ENCODE measurements at places on chromosomes 7 and 10. TPM values are rescaled to one million over a fixed set of nuclear protein-coding genes. Genes with fewer than 3 reads are reported as not detected.

- no peak for DNase-seq
These were observed 67.2 kb downstream of the BUB3 start for GRCh38 chr10:123221418-123221817.

The ADAM12 gene
- 43.4 TPM for total RNA-seq

- DNase-seq, result peak; percentile 65
These were observed 3.5 kb downstream of the MKRN1 start for GRCh38 chr7:140475747-140476333.

- DNase-seq, result no peak
These were observed 139.6 kb upstream of the UNC5B start for GRCh38 chr10:71072823-71073210.

GRCh38 chr7:128356546-128357216, 4.8 kb downstream of the PRRT4 start:
- DNase-seq, result no peak

GRCh38 chr10:87868277-87868676, 4.9 kb downstream of the PTEN start:
- no peak for DNase-seq

GRCh38 chr10:87634311-87634710, 25.4 kb upstream of the PAPSS2 start:
- DNase-seq, result peak; percentile 30

DNA sequence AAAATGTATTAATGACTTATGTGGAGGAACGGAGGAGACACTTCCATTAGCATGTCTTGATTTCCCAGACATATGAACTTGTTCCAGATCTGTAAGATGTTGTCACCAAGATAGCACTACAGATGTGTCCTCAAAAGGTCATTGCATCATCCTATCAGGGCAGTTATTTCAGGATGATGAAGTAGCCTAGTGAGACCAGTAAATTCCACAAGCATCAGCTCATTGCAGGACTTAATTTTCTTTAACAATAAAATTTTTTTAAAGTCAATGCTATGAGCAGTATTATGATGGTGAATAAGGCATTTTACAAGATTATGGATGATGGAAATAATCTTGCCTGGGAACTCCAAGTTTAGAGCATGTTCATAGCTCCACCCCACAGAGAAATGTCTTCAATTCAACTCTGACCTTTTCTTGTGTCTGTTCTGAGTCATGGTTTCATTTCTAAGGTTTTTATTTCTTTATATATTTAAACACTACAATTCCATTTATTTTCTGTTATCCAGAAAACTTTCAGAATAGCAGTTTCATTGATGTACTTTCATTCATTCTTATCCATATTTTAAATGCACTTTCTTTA, 1203.3 kb upstream of the CELF2 start:
- no peak for DNase-seq

- no peak for DNase-seq
These were observed 41.3 kb upstream of the PPP2R2D start for GRCh38 chr10:131859341-131860020.

DNA sequence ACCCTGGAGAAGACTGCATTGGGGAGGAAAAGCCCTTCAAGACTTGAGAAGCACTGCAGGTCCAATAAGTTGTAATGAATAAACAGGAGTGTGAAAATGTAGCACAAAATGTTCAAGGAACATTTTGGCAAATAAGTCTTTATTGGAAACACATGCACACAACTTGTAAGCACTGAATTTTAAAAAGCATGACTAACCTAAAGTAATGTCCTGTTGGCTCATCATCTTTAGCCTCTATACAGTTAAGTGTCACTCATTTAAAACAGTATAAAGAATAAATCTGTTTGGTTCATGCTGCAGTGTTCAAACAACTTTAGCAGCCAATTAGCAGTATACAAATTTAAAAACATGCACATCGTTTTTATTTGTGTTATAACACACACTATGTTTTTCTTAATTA, 108.6 kb downstream of the CDK6 start:
- DNase-seq, result no peak

The MYH16 gene
- total RNA-seq, result 0.34 TPM

The MCU gene
- total RNA-seq, result 40.2 TPM

The EPDR1 gene
- total RNA-seq, result 66.3 TPM

- DNase-seq, result no peak
These were observed 644 bp downstream of the PPP1R35 start for GRCh38 chr7:100435401-100436304.

Measured in M059J (cell line).